NCI-H2171 (cell line): ENCODE measurements at places on chromosomes 13 and 19.

DNA sequence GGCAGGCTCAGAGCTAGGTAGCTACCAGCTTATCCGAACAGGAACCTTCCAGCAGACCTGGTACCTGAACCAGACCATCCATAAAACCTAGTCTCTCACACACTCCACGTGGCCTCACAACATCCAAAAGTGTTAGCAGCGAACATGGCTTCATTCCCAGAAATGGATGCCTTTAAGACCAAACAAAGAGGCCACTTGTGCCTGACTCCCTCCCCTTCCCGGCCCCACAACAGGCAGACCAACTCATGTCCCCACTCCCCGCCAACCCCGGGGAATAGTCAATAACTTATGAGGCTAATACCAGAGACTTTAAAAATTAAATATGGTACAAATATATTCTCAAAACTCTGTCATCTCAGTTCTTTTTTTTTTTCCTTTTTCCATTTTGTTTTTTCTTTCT, 46.2 kb downstream of the ZNF557 start:
- DNase-seq, result no peak

DNA sequence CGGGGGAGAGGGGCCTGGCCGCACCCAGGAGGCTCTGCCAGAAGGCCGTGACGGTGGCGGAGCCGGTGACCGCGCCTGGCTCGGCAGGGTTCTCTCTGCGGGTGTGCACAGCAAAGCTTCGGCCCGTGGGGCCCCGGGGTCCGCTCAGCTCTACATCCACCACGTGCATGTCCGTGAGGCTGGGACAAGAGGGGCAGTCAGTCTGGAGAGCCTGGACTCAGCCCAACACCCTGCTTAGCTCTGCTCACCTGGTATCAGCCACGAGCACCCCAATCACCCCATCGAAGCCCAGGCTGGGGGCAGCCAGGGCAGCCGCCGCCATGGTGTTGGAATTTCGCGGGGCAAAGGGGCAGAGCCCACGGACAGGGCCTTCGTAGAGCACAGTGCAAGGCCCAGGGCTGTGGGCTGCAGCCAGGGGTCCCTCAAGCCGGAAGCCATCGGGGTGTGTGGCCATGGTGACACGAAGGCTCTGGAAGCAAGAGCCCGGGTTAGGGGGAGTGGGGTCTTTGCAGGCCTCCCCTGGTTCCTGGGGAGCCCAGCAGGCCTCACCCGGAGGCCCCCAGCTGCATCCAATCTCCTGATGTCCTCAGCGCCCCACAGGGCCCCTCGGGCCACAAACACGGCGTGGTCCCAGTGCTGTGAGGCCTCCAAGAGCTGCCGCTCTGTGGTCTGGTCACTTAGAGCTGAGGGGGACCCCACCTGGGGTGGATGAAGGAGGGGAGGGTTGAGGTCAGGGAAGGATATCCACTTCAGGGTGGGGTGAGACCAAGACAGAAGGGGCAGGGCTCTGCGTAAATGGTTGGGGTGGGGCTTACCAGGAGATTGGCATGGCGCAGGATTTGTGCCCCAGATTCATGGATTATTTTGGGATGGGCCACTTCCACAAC, 1.4 kb downstream of the ASPDH start:
- no peak for DNase-seq

- no peak for DNase-seq
Observed at GRCh38 chr13:21322327-21322965, 136.7 kb downstream of the ZDHHC20 start.

- DNase-seq, result no peak
Observed at GRCh38 chr13:52949742-52950141, 78.9 kb upstream of the OLFM4 start.

DNA sequence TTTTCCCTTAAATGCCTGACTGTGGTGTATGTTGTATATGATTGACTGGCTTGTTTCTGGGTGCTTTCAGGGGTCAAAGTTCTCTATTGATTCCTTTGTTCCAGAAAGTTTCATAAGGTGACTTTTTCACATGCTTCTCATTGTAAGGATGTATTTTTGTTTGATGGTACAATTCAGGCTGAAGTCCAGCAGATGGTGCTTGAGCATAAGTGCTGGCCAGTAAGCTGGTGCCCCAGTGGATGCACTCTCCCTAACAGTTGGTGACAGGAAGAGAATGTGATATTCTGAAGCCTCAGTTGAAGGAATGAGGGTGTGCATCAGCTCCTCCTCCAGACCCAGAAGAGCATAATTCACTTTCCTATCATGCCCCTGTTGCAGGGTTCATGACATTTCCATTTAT, 1941.6 kb upstream of the PRR20A start:
- DNase-seq, result no peak

DNA sequence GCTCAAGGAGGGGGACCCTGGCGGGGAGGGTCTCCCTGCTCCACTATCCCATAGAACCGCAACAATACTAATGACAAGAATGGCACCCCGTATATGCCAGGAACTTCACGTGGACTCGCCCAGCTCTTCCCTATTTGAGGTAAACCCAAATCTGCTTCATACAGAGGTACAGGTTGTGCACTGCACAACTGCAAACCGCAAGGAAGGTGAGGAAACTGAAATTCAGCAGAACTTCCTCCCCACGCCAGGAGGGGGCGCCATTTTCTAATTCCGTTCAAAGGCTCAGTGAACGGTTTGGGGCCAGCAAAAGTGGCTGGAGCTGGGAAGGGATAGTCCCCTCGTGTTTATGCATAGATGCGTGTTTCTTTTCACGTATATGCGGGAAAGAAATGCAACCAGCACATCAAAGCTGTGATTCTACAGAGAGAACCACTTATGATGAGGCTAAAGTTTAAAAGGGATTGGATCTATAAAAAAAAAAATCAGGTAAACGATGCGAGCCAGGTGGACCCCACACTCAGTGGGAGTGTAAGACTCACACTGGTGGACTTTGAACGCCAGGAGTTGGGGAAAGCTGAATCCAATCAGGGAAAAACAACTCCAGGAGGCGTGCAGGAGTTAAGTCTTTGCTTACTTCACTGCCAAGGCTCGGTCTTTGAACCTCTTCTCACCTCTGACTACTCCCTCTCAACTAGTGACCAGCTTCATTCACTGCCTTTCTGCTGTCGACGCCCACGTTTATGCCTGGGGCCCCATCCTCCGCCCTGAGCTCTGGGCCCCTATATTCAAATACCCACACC, 20.3 kb downstream of the C19orf81 start:
- DNase-seq, result no peak

DNA sequence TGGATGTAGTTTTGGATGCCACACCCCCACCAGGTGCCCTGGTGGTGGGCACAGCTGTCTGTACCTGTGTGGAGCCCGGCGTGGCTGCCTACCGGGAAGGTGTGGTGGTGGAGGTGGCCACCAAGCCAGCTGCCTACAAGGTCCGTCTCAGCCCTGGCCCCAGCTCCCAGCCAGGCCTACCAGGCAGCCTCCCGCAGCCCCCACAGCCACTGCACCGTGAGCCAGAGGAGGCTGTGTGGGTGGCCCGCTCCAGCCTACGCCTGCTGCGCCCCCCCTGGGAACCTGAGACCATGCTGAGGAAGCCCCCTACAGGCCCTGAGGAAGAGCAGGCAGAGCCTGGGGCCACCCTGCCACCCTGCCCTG, 3.5 kb downstream of the CIC start:
- DNase-seq, result no peak

- no peak for DNase-seq
Observed at GRCh38 chr13:24254146-24254841, 55.1 kb upstream of the C1QTNF9 start.

DNA sequence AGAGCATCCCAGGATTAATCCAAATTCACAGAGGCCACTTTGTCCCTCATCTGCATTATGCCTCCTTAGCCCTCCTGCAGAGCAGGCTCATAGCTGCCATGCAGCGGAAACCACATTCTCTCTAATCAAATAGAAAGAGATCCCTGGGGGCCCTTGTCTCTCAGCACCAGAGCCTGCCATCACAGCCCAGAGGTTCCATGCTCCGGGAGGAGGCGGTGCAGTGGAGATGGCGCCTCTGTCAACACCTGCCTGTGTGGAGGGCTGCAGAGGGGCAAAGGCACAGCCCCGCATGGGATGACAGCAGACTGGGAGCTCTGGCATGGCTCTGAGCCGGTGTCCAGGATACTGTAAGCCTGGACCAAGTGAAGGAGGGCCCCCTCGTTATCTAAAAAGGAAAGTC, 111.3 kb downstream of the SLC7A1 start:
- DNase-seq, result no peak

GRCh38 chr13:94139393-94139995, 340.0 kb downstream of the DCT start:
- no peak for DNase-seq

DNA sequence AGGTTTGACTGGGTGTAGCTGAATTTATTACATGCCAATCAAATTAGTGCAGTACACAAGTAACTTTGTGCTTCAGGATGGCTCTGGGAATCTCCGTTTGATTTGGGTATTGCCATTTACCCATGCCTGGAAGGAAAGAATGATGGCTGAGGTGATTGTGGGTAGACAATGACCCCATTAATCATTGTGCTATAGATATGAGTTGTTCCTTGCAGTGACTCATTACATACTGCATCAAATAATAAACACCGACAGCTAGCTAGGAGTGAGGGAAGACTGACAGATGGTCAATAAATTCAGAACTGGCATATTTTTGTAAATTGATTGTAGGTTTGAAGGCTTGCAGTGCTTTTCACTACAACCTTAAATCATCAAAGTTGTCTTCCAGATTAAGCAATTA, 1069.5 kb downstream of the DIAPH3 start:
- DNase-seq, result peak; percentile 33

DNA sequence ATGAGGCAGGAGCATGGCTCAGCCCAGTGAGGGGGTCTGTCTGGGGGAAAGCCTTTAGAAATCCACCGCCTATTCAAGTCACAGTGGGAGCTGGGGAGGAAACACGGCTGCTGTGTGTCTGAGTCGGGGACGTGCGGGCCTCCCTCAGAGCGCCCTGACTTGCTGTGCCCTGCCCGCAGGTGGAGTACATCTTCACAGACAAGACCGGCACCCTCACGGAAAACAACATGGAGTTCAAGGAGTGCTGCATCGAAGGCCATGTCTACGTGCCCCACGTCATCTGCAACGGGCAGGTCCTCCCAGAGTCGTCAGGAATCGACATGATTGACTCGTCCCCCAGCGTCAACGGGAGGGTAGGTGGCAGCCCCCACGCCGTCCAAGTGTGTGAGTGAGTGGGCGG, 137.8 kb upstream of the MCF2L start:
- DNase-seq, result no peak

- DNase-seq, result no peak
Observed at GRCh38 chr19:38437295-38437694, 3.8 kb downstream of the RYR1 start.

DNA sequence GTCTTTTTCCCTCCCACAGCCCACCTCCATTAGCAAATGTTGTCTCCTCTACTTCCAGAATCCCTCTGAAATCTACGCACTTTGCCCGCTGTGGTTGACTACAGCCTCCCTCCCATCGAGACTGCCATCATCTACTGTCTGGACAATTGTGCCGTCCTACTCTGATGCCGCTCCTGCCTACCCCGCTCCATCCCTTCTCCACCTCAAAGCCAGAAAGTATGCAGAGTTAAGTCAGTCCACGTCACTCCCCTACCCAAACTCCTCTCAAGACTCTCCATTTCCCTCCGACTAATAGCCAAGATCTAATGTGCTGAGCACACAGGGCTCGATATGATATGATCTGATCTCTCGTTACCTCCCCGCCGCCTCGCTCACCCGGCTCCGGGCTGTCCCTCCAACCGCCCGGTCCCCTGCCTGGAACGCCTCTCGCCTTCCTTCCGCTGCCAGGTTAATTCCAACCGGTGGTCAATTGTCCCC, 556 bp downstream of the CACTIN start:
- DNase-seq, result no peak

DNA sequence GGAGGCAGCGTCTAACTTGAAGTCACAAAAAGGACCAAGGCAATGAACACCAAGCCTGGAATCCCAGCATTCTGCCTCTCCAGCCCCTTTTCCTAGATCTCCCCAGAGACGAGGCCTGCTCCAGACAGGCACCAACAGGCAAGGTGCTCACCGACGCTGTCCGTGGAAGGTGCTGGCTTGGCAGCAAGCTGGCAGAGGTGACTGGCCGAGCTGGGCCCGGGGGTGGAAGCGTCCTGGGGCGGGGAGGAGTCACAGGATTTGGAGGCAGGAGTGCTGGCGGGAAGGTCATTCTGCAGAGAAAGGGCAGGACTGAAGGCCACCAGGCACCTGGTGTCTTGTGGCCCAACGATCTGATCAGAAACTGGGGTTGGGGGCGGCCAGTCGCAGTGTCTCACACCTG, 18.2 kb downstream of the TLE2 start:
- no peak for DNase-seq

DNA sequence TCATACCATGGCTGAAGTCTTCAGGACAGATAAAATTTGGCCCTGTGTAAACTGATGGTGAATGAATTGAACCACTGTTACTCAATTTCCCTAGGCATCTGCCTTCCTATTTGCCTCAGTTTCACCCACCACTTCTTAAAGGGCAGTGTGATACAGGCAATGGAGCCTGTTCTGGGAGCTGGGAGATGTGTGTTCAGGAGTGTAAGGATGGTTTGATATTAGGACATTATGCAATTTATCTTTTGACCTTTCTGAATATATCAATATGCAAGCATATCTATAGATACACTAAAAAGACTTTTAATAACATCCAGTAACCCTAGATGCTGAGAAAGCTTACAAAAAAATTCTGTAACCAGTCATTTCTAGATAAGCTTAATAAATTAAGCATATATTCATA, 14.6 kb downstream of the IZUMO2 start:
- no peak for DNase-seq

DNA sequence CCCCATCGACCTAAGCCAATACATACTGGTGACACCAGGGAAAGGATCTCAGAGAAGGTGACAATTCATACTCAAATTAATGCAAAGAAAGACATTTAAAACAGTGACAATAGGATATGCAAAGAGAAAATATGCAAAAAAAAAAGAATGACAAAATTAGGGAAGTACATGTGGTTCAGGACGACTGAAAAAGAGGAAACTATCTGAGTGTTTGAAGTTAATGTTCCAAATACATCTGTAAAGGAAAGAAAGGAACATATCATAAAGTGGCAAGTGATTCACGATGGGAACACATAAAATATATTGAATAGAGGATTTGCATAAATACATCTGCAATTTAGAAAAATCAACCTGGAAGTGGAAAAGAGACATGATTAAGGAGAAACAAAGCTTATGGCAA, 441.4 kb downstream of the SLITRK5 start:
- no peak for DNase-seq

GRCh38 chr19:51824281-51825005, 29.5 kb downstream of the FPR3 start:
- DNase-seq, result no peak

- DNase-seq, result peak; percentile 89
Observed at GRCh38 chr19:1239796-1240737, 1.5 kb upstream of the ATP5F1D start.

- DNase-seq, result no peak
Observed at GRCh38 chr13:30906411-30907051, 460 bp downstream of the MEDAG start.

- DNase-seq, result no peak
Observed at GRCh38 chr13:95471960-95472359, 80.6 kb upstream of the CLDN10 start.
